Occipital lobe (tissue), 3 donors: ENCODE measurements at places on chromosomes 5 and 9. TPM values are rescaled to one million over a fixed set of nuclear protein-coding genes. Genes with fewer than 3 reads are reported as not detected.

DNA sequence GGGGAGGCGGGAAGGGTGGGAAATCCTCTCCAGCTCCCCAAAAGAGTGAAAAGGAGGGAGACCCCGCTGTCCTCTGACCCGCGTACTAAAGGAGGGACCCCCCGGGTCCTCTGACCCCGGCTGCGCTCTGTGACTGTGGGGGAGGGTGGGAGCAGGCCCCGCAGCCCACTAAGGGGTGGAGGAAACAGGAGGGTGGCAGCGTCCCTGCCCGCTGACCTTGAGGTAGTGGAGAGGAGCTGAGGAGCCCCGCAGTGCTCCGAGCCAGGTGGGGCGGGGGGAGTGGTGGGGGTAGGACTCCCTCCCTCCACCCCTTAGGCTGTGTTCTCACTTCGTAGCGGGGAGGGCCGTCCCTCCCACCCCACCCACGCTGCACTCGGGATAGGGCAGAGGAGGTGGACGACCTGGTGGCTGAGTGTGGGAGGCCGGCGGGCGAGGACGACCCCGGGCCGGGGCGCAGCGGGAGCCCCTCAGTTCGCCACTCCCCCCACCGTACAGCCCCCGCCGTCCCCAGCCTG is 449 bp upstream of the ADCY2 start:
- no peak for DNase-seq

DNA sequence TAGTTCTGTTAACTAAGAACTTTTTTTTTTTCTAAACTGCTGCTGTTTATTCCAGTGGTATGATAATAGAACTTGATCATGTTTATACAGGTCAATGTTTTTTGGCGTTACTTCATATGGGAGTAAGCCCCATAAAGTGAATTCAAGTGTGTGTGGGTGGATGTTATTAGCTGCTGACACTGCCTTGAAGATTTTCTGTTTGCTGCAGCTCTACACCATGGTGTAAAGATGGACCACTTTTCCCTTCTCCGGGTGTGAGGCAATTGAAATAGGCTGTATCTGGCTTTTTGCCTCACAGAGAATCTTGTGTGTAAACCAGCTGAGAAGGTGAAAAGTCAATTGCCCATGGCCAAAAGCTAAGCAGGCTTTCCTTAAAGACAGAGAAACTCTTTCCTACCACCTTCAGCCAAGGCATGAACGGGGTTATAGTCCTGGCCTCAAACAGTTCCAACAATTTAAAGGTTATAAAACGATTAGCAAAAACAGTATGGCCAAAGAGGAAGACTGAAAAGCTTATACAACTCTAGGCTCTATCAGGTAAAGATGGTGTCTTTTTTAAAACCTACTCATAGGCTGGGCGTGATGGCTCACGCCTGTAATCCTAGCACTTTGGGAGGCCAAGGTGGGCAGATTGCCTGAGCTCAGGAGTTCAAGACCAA is 33.9 kb upstream of the ABCA1 start:
- no peak for DNase-seq

GRCh38 chr5:157460921-157461792 is 1.1 kb downstream of the NIPAL4 start:
- no peak for DNase-seq

GRCh38 chr9:1049641-1050040 is 516 bp upstream of the DMRT2 start:
- no peak for DNase-seq

- DNase-seq: no peak
Measured at GRCh38 chr5:163379298-163380155, 57.9 kb upstream of the CCNG1 start.

- DNase-seq: no peak
Measured at GRCh38 chr5:122424132-122424531, 112.1 kb downstream of the SNCAIP start.

GRCh38 chr5:141783005-141783946 is 94.9 kb downstream of the PCDH1 start:
- DNase-seq: peak; percentile 64

DNA sequence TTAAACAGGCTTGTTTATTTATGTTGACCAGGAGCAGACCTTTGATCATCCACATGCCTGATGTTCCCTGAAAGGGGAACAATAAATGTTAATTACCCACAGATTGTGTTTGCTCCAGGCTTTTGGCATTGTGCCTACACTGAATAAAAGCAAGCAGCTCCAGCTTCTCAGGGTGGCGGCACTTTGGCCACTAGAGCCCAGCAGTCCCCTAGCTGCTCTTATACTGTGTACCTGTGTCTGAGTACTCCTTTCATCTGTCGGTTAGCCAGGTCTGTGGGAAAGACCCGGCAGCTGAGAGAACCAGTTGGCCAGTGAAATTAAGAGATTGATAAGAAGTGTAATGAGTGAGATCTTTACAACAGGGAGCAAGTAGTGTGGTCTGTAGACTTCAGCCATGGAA is 254.8 kb upstream of the FTMT start:
- no peak for DNase-seq

- DNase-seq: no peak
Measured at GRCh38 chr9:127181315-127181580, 58.8 kb upstream of the ANGPTL2 start.

- DNase-seq: no peak
Measured at GRCh38 chr5:32474209-32474854, 29.8 kb upstream of the ZFR start.

DNAI1 gene
- total RNA-seq: 0.78 TPM

NDUFB6 gene
- total RNA-seq: 43.2 TPM

PCDHGB7 gene
- 15.6 TPM for total RNA-seq

SPINK4 gene
- not detected for total RNA-seq

ECSCR gene
- total RNA-seq: 5.5 TPM

ADAMTS13 gene
- total RNA-seq: 2.2 TPM

SV2C gene
- 1.7 TPM for total RNA-seq

PLAC8L1 gene
- total RNA-seq: not detected

NMUR2 gene
- total RNA-seq: not detected
